ENCODE measurements at places on chromosomes 2 and 18.

GRCh38 chr2:157857881-157858280 lies 18.2 kb downstream of the ACVR1 start:
- no peak for DNase-seq

GRCh38 chr2:200703127-200703925 lies 108.4 kb upstream of the BZW1 start:
- no peak for DNase-seq

GRCh38 chr2:237044281-237044680 lies 41.4 kb upstream of the COPS8 start:
- DNase-seq = no peak

GRCh38 chr2:100812116-100812515 lies 7.8 kb upstream of the NPAS2 start:
- DNase-seq = no peak

DNA sequence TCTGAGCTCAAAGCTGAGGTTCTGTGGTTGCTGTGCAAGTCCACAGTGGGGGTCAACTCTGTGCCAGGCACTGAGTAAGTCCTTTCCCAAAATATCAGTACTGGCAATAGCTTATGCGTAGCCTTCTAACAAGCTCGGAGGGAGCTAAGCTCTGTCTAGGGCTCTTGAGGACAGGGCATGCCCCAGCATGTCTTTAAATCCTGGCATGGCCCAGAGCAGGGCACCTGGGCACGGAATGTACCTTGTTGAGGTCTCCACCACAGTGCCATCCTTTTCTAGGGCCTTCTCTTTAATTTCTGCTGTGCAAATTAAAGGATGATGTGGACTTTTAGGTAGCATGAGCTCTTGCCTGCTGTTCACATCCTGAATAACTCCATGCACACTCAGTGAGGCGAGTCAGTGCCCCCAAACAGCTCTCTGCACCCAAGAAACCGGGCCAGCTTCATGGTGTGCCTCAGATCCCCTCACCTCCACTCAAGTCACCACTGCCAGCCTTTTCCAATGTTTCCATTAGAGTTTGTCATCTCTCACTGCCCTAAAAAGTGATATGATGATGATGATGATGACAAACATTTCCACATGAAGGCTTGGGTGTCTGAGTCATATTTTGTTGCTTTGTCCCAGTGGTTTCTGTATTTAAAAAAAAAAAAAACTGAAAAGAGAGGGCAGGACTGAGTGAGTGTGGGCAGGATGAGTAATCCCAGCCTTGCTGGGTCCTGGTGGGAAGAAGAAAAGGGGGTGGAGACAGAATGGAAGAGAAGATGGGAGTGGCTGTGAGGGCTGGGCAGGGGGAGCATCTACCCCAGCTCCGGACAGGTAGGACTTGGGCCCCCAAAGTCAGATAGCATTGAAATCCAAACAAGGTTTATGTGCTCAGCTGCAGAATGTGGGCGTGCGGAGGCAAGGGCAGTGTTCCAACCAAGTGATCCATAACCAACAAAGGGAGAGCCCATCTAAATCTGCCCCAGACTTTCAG lies 78.9 kb downstream of the ZBTB7C start:
- DNase-seq = no peak

DNA sequence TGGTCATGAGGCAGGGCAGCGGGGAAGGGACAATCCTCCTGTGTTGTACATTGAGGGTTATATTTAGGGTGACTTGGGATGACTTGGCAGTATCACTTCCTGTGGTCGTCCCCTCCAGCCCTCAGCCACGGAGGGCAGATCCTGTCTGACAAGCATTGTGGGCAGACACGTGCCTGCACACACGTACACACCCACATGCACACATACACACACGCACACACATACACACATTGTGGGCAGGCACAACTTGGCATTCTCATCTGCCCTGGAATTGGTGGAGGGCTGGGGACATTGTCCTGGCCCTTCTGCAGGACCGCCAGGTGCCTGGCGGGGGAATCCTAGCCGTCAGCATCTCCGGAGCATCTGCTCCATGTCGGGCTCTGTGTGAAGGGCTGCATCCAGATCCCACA lies 47.6 kb downstream of the ODC1 start:
- DNase-seq = no peak

DNA sequence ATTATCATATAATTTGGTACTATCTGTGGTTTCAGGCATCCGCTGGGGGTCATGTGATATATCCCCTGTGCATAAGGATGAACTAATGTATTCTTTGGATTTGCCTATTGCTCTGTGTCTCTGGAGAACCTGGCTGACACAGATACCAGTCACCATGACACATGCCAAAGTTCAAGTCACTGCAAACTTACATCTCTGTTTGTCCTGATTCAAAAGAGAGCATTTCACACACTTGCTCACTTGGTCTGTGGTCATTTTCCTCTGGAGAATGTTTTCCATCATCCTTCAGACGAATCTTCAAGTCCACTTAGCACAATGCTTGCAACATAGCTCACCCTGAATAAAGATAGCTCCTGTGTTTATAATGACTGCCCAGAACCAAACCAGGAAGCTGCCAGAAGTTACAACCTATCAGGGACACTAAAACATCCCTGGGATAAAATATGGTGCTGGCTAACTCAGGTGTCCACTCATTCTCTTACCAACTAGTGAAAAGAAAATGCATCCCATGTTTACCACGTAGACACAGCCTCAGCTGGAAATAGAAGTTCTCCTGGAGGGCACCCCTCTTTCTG lies 18.1 kb downstream of the SULT1C3 start:
- no peak for DNase-seq

DNA sequence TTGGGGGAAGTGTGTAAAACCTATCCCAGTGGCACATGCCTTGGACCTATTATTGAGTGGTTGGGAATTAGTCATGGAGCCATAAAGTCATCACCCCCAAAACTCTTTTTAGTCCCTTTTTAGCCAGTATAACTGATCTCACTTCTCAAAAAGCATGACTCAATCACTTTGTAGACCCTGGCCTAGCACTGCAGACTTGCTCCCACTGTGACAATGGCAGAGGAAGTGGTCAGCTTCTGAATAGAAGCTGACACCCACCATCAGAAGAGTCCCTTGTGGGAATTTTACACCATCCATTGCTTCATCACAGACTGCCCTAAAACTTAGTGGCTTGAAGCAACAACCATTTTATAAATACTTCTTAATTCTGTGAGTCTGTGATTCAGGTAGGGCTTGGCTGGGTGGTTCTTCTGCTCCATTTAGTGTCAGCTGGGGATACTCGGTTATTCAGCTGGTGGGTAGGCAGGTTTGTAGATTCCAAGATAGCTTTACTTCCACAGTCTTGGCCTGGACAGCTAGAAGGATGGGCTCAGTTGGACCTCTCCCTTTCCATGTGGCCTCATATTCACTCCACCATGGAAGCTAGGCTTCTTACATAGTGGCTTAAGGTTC lies 10.8 kb upstream of the ITGA6 start:
- DNase-seq = no peak

GRCh38 chr18:40380686-40381439 lies 1574.2 kb upstream of the PIK3C3 start:
- no peak for DNase-seq

- no peak for DNase-seq
Measured at GRCh38 chr2:109560265-109560664, 53.5 kb downstream of the SEPTIN10 start.

GRCh38 chr2:135475128-135475527 lies 55.9 kb downstream of the ZRANB3 start:
- DNase-seq = no peak

DNA sequence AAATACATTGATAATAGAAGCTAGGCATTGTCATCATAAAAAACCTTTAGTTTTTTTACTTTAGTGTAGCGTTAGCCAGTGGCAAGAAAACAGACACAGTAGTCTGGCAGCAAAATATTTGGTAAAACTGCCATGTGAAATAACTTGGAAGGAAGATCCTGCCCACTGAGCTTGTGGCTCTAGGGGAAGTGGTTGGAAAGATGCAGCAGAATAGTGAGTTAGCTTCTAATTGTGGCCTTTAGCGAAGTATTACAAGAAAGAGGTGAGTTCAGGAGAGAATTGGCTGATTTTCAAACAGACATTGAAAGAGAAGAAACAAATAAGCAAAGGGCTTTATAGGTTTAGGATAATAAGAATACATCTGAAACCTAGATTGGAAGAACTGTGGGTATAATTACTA lies 1887.8 kb upstream of the CELF4 start:
- no peak for DNase-seq

DNA sequence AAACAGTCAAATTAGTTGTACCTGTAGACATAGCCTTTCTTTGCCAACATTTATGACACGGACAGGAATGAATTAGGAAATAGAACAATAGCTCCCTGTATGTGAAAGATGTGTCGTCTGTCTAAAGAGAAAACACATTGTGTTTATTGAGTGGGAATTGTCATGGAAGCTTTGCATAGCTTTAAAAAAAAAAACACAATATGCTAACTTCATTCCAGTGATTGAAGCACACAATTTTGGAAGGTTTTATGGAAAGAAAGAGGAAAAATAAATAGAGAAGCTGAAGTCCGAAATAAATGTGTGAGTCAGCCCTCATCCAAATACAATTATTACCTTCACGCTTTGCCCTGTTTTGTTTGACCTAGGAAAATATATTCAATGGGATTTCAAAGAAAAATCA lies 1095.7 kb downstream of the TSN start:
- DNase-seq = no peak

GRCh38 chr2:211157856-211158463 lies 601.6 kb downstream of the CPS1 start:
- peak; percentile 53 for DNase-seq

DNA sequence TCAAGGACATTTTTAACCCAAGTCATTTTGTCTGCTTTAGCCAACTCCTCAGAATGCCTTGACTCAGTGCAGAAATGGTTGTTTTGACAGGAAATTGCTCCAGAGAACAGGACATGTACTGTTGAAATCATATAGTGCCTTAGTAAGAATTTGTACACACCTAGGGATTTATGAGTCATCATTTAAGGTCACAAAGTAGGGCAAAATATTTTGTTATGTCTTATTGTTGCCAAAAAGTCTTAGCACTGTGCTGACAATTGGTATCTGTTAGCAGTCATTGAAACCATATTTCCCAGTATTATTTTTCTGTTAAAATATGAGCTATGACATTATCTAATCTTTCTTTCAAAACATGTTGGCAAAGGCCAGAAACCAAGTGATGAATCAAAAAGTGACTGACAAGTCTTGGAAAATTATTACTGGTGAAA lies 104.5 kb downstream of the OSBPL6 start:
- DNase-seq = no peak

- no peak for DNase-seq
Measured at GRCh38 chr2:19749507-19749836, 152.3 kb downstream of the TTC32 start.

DNA sequence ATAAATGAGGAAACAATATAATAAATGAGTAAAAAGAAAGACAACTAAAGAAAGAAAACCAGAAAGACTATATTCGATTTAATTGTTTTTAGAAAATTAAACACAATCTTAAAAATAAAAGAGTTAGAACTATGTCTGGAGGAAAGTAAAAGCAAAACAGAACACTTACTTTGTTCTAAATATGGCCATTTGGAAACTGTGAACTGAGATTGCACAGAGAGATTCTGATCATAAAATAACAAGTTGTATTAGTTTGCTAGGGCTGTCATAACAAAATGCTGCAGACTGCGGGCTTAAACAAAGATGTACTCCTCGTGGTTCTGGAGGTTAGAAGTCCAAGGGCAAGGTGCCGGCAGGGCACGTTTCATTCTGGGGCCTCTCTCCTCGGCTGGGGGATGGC lies 128.1 kb upstream of the AQP4 start:
- no peak for DNase-seq

DNA sequence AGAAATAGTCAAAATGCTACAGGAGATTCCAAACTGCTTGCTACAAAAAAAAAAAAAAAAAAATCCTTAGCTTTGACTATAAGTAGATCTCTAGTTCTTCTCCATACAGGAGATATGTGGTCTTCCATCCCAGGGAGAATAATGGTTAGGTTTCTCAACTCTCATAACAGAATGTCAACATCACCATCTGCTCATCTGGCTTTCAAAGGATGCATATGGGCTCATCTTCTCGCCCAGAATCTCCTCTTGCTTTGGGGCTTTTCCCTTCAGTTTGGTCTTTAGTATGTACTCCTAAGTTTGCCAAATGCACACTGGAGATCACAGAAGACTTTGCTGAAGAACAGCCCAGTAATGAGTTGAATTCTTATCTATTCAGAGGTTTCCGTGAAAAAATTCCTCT lies 240.7 kb downstream of the NRXN1 start:
- no peak for DNase-seq

DNA sequence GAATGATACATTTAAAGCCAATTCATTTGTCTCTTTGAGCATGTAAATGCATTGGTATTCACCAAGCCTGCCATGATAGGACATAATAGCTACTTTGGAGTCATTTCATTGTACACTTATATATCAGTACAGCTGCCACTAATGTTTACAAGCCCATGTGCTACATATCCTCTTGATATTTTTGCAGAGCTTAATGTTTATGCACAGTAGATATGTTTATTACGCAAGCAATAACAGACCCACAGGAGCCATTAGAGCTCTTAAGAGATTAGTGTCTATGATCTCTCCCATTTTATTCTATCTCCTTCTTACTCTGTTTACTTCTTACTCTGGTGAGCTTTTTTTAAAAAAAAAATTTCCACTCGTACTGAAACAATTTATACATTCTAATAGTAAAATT lies 1132.1 kb upstream of the ZEB2 start:
- DNase-seq = no peak

- no peak for DNase-seq
Measured at GRCh38 chr18:14577971-14578370, 34.6 kb upstream of the POTEC start.

GRCh38 chr2:177464549-177464948 lies 72.0 kb downstream of the AGPS start:
- DNase-seq = no peak

- no peak for DNase-seq
Measured at GRCh38 chr2:218253232-218253625, 7.6 kb upstream of the GPBAR1 start.

DNA sequence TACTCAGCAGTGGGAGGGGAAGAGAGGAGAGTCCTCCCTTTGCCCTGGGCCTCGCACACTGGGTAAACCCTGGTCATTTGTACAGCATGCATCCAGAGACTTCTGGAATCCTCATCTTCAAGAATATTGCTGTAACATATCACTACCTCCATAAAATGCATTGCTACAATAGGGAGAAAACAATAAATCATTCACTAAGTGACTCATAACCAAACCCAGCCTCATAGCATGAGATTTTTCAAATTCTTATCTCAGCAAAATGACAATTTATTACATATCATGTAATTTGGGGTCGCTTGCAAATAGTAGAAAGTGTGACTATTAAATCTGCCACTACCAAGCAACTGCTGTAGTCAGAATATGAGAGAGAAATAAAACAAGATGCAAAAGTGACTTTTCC lies 189.4 kb downstream of the ALK start:
- no peak for DNase-seq

- DNase-seq = no peak
Measured at GRCh38 chr2:86229221-86229620, 30.0 kb downstream of the MRPL35 start.

DNA sequence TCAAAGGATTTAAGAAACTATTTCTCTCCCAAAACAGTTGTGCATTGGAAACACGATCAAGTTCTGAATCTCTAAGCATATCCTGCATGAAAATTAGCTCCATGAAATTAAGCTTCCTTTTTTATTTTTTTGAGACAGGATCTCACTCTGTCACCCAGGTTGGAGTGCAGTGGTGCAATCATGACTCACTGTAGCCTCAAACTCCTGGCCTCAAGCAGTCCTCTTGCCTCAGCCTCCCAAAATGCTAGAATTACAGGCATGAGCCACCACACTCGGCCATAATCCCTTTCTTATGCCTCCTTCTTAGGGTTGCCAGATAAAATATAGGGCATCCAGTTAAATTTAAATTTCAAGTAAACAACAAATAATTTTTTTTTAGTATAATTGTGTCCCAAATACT lies 124.4 kb downstream of the ARL4C start:
- DNase-seq = no peak

Measured in effector CD4-positive, alpha-beta T cell (primary cell).